Tibial nerve (tissue), 4 donors: ENCODE measurements at places on chromosomes 5 and 9.

GRCh38 chr5:131413605-131414559, 150.0 kb downstream of the CDC42SE2 start:
- no peak for DNase-seq

DNA sequence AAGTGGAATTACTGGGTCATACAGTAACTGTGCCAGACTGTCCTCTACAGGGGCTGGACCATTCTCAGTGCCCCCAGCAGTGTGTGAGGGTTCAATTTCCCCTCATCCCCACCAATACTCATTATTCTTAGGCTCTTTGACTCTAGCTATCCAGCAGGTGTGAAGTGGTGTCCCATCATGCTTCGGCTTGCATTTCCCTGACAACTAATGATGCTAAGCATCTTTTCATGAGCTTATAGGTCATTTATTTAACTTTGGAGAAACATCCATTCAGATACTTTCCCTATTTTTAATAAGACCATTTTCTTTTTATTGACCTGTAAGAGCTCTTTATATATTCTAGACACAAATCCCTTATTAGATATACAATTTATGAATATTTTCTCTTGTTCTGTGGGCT, 63.6 kb downstream of the ADAMTS2 start:
- DNase-seq: no peak

DNA sequence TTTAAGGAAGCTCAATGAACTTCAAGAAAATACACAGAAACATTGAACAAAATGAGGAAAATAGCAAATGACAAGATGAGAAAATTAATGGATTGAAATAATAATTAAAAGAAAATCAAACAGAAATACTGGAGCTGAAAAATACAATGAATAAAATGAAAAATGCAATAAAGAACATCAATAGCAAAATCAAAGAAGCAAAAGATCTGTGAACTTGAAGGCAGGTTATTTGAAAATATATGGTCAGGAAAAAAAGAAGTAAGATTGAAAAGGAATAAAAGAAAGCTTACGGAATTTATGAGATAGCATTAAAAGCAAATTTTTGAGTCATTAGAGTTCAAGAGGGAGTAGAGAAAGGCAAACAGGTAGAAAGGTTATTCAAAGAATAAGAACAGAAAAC, 42.4 kb downstream of the CERT1 start:
- DNase-seq: no peak

- no peak for DNase-seq
Observed at GRCh38 chr9:137303893-137304382, 1.9 kb upstream of the NRARP start.

DNA sequence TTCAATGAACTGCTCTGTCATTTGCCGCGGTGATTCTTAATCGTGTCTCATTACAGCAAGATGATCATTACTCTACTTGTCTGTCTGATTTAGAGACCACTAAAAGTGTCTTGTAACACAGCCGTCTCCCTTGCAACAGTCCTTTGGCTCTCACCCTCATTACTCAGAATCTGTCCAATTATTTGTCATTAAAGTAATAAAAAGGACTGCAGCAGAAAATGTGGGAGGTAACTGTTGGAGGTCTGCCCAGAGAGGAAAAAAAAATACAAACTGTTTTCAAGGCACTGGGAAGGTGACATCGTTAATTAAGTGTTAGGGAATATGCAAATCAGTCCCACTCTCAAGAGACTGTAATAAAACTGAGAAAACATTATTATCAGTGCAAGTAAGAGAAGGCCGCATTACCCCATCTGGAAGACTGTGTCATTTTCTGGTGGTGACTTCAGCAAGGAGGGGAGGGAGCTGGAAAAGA, 281.0 kb downstream of the RASEF start:
- no peak for DNase-seq

DNA sequence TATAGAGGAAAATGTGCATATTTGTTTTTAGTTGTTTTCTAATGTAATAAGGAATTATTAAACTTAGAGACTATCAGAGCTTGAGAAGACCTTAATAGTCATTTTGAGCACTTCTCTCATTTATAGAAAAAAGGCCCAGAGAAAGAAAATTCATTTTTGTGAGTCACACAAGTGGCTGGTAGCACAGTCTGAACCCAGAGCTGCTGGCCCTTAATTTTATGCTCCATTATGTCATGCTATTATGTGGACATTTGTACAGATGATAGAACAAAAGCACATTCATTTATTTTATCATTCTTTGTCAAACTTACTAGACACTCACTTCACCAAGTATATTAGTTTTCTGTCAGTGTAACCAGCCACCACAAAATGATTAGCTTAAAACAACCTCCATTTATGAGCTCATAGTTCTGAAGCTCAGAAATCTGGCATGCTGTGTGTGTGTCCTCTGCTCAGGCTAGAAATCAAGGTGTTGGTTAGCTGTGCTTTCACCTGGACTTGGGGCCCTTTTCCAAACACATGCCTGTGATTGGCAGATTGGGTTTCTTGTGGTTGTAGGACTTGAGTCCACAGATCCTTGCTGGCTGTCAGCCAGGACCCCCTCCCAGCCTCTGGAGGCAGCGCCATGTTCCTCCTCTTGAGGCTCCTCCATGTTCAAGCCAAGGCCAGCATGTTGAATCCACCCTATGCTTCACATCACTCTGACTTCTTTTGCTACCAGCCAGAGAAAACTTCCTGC, 188.9 kb downstream of the ARHGAP26 start:
- DNase-seq: no peak

- peak; percentile 69 for DNase-seq
Observed at GRCh38 chr5:67095346-67096171, 101.0 kb downstream of the CD180 start.

- no peak for DNase-seq
Observed at GRCh38 chr9:7033076-7034045, 275.6 kb downstream of the KDM4C start.

- peak; percentile 25 for DNase-seq
Observed at GRCh38 chr5:122183098-122183787, 53.9 kb downstream of the ZNF474 start.

- DNase-seq: no peak
Observed at GRCh38 chr5:142669477-142669876, 16.4 kb downstream of the FGF1 start.

- no peak for DNase-seq
Observed at GRCh38 chr5:56088967-56089829, 94.4 kb upstream of the IL6ST start.

DNA sequence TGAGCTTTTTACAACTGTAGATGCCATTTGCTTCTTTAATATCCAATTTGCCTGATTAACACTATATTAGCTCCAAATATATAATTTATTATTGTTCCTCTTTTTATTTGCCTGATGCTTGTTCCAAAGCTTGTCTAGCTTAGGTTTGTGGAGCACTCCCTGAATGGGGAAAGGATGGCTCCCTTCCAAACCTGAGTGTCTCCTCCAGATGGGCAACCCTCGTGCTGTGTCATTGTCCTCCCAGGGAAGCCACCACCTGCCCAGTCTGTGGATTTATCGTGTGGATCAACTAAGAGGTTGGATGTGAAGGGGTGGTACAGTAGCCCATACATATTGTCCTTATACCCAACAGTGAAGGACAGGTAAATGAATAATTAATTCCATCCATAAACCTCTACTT, 404.9 kb downstream of the CDK5RAP2 start:
- DNase-seq: no peak

GRCh38 chr5:85512896-85513295, 1104.8 kb upstream of the COX7C start:
- no peak for DNase-seq

DNA sequence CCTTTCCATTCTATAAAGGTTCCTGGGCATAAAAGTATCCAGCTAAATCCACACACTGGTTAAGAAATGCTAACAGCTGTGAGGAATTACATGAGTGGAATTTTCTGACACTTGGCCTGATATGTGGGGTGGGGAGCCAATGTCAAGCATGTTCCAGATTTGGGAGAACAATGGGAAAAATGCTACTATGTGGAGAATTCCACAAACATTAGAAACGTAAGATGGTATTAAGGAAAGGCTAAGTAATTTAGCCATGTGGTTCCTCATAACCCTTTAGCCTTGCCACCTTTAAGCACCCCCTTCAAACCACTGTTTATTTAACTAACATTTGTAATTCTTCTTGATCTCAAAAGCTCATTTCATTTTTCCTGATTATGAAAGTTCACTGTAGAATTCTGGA, 149.2 kb downstream of the GNA14 start:
- DNase-seq: no peak

- DNase-seq: no peak
Observed at GRCh38 chr5:115433918-115434317, 110.7 kb downstream of the FEM1C start.

DNA sequence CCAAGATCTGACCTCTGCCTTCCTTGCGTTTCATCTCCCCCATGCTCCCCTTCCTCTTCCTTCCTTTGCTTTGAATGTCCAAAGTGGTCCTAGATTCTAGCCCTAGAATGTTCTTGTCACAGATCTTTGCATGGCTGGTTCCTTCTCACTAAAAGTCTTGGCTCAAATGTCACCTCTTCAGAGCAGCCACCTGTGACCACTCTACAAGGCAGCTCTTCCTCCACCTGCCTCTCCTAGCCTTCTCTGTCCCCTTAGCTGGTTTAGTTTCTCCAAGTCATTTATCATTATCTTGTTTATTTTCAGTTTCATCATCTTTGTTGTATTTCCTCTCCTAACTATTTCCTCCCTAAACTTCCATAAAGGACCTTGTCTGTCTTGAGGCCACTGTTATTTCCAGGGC, 7.1 kb upstream of the OCLN start:
- DNase-seq: no peak

DNA sequence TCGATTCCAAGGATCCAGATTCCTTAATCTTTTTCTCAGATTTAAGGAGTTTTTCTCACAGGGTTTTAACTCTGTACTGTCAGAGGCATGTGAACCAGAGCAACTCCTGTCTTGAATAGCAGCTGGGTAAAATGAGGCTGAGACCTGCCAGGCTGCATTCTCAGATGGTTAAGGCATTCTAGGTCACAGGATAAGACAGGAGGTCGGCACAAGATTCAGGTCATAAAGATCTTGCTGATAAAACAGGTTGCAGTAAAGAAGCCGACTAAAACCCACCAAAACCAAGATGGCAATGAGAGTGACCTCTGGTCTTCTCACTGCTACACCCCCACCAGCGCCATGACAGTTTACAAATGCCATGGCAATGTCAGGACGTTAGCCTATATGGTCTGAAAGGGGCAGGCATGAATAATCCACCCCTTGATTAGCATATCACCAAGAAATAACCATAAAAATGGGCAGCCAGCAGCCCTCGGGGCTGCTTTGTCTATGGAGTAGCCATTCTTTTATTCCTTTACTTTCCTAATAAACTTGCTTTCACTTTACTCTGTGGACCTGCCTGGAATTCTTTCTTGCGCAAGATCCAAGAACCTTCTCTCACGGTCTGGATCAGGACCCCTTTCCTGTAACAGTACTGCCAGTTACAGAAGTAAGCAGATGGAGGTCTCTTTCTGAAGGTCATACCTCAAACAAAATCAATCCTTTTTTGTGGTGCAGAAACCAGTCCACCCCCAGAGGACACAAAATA, 87.1 kb downstream of the SLC38A9 start:
- no peak for DNase-seq

DNA sequence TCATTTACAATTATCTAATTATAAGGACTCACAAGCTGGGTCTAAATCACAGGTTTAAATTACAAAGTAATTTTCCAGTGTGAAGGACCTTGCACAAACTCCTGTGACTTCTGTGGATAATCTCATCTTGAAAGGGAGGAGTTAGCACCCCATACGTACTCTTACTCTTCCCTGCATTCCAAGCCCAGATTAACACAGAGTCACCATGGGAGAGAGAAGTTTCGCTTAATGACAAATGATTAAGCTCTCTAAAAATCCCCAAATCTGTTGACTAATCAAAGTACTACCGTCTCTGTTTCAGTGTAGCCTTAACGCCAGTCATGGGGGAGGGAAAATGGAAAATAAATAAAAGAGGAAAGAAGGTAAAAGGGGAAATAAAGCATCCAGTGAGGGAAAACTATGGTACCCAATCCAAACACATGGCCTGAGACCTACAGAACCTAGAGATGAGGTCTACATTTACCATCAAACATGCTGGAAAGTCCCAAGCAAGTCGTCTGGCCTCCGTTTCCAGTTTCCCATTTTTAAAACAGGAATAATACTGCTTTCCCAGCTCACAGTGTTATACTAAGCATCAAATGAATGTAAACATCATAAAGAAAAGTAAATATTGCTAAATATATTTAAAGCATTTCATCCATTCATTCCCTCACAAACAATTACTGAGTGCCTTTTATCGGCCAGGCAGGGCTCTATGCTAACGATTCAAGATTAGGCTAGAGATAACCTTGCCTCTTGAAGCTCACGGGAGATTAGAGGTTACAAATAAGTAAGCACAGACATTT, 63.2 kb downstream of the PCA3 start:
- no peak for DNase-seq

DNA sequence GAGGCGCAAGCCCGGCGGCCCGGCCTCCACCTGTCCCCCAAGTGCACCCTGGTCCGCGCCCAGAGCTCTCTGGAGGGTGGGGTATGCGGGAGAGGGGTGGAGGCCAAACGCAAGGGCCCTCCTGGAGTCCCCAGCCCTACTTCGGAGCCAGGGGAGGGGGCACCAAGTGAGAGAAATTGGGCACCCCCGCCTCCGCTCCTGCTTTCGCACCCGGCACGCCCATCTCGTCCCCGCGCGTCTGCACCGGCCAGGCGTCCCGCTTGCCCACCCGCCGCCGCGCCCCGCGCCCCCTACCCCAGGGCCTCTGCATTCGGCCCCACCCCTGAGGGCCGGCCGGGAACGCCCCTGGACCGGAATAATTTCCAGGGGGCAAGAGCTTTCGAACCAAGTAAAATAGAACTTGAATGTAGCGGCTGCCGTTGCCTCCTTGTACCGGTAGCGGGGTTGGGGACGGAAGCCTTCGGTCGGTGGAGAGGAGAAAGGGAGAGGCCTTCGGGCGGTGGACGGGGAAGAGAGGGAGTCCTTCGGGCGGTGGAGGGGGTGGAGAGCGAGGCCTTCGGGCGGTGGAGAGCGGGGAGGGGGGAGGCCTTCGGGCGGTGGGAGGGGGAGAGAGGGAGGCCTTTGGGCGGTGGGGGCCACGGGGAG, 694 bp upstream of the PHPT1 start:
- DNase-seq: no peak

- DNase-seq: peak; percentile 7
Observed at GRCh38 chr5:168365581-168366081, 74.2 kb downstream of the WWC1 start.

- no peak for DNase-seq
Observed at GRCh38 chr9:68706363-68707201, 1.5 kb downstream of the PIP5K1B start.

GRCh38 chr9:129197978-129198318, 19.9 kb upstream of the IER5L start:
- DNase-seq: no peak

GRCh38 chr9:124343533-124344290, 71.5 kb downstream of the PSMB7 start:
- no peak for DNase-seq
